ENCODE measurements at places on chromosomes 1 and 21.
A peak's percentile ranks its signal among the peaks of the same experiment; 100 is the strongest.

- no peak for DNase-seq
Measured at GRCh38 chr1:229075716-229076115, 195.2 kb upstream of the RAB4A start.

DNA sequence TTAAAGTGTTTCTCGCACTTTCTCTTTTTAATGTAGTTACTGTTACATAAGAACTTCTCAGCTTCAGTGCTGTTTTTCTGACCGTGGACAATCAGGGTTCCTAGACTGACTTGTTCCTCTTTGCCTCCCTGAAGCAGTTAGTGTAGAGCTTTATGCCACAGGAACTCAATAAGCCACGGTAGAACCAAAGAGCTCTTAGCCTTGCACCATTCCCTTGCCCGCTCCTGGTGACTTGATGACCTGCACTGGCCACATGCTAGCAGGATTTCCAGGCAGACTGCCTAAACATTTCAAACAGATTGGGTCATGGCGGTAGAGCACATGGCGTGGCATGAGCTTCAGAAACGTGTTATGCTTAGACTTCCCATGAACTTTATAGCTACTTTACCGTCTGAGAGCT, 18.8 kb upstream of the FASLG start:
- DNase-seq, result no peak

- peak; percentile 21 for DNase-seq
Measured at GRCh38 chr1:44031252-44032169, at the start of gene SLC6A9. Gene SLC6A9, minus strand, starts transcription at chr1:44031462. Its CDS starts 7,185 bp downstream, at chr1:44024277.

- DNase-seq, result no peak
Measured at GRCh38 chr1:180270530-180271271, 40.6 kb downstream of the LHX4 start.

DNA sequence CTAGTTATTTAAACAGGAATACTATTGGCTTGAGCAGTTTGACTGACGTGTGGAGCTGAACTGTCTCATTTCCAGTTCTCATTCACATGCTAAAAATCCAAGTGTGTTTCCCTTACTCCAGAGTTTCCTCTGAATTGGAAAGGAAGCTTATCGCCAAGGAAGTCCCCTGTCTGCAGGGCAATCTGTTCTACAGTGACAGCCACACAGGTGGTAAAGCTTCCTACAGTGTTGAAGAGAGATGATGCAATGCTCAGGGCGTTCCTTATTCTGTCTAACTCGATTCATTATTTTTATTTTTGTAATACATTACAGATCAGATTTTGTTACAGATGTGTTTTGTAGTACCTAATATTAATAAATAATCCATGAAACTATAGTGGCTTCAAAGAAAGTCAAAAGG, 41.3 kb downstream of the ADAMTS5 start:
- DNase-seq, result no peak

DNA sequence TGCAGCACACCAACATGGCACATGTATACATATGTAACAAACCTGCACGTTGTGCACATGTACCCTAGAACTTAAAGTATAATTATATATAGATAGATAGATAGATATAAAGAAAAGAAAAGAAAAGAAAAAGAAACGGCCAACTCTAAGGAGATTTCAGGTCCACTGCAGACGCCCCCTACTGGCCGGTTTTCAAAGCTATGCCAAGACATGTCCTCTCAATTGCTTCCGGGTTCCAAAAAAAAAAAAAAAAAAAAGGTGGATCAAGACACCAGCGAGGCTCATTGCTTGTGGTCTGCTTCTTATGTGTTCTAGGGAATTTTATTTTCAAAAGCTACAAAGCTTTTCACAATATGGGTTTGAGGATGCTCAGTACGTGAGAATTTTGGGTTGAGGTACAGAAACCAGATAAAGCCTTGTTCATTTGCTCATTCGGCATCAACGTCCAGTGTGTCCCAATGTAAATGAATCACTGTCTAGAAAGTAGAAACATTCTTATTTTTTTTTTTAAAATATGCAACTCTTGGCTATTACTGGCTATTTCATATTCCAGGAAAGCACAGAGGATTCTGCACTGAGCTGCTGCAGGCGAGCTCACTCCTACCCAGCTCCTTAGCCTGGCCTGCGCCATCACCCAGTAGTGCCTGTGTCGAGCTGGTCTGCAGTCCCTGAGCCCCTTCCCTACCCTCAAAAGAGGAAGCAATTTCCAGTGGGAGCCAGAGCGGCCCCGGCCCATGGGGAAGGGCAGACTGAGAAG, 643.0 kb downstream of the KIF26B start:
- DNase-seq, result no peak

- DNase-seq, result no peak
Measured at GRCh38 chr1:100912019-100912418, 16.1 kb downstream of the SLC30A7 start.

DNA sequence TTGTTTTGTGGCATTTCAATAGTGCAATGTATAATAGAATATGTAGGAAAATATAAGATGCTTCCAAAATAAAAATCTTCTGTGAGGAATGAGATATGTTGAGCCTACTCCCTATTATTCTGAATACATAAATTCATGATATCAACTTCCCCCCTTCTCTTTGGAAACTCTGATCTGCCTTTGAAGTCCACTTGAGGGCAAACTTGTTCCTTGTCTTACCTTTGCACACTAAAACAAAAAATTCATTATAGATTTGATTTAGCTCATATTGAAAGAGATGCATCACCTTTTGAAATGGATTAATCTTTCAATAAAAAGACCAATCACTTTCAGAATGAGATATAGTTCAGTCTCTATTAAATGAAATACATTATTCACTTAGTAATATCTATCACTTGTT, 580.7 kb upstream of the ADGRL4 start:
- no peak for DNase-seq

GRCh38 chr21:15826908-15827601, 97.3 kb downstream of the USP25 start:
- DNase-seq, result no peak

GRCh38 chr1:92016720-92017316, 13.0 kb upstream of the EPHX4 start:
- no peak for DNase-seq

GRCh38 chr1:30263405-30263804, 460.0 kb downstream of the MATN1 start:
- no peak for DNase-seq

DNA sequence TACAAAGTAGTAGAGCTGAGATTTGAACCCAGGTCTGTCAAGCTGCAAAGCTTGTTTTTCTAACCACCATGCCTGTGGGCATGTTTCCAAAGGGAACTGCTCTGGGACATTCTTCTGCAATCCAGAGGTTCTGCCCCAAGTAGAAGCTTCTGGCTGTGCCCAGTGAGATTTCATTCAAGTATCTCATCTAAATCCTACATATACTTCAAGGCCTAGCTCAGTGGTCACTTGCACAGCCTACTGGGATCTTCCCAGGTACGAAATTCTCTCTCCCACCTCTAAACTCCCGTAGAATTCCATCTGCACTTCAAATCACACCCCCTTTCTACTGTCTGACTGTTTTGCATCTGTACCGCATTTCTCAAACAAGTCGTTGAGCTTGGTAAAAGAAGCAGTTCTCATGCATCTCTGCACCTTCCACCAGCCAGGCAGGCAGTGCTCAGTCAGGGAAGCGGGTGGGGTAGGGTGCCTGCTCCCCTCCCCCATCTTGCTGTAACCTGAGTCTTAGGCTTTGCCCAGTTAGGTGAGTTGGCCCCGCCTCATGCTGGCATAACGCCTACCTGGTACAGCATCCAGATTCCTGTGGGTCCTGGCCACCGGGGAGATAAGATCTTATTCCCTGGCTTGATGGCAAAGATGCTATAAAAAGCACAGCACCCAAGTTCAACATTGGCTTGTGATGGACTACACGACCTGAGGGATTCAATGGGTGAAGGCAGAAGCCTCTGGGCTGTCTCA, 13.5 kb downstream of the SLC9A1 start:
- DNase-seq, result no peak

- no peak for DNase-seq
Measured at GRCh38 chr1:112672009-112672408, 2.5 kb upstream of the MOV10 start.

DNA sequence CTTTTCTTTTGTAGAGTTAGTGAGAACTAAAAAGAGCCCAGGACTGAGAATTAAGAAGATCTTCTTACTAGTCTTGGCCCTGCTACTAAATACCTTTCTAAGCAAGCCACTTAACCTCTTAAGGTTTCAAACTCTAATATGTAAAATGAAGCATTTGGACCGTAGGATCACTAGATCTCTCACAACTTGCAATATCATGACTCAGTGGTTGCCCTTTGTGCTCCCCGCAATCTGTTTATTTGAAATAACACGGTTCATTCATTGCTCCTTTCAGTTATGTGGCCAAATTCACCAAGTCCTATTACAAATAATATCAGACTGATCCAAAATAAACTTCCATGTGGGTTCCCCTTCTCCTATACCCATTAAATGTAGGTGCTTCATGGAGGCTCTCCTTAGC, 10.8 kb downstream of the PALMD start:
- DNase-seq, result no peak

GRCh38 chr1:184768467-184768866, 13.8 kb upstream of the EDEM3 start:
- DNase-seq, result no peak

- no peak for DNase-seq
Measured at GRCh38 chr1:9242338-9242969, 7.9 kb downstream of the H6PD start.

DNA sequence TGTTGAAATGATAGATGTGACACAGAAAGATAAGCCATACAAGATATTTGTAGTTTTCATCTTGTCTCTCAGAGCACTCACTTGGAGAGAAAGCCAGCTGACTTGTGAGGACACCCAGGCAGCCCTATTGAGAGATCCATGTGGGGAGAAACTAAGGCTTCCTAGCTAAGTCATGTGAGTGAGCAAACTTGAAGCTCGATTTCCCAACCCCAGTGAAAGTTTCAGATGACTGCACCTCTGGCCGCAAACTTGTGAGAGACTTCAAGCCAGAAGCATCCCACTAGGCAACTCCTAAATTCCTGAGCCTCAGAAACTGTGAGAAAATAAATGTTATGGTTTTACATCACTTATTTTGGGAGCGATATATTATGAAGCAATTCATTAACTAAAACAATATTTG, 832.3 kb downstream of the LTN1 start:
- DNase-seq, result no peak

- no peak for DNase-seq
Measured at GRCh38 chr1:80369780-80370179, 1363.2 kb upstream of the ADGRL4 start.

- DNase-seq, result no peak
Measured at GRCh38 chr1:179888071-179888470, 6.0 kb downstream of the TOR1AIP1 start.

DNA sequence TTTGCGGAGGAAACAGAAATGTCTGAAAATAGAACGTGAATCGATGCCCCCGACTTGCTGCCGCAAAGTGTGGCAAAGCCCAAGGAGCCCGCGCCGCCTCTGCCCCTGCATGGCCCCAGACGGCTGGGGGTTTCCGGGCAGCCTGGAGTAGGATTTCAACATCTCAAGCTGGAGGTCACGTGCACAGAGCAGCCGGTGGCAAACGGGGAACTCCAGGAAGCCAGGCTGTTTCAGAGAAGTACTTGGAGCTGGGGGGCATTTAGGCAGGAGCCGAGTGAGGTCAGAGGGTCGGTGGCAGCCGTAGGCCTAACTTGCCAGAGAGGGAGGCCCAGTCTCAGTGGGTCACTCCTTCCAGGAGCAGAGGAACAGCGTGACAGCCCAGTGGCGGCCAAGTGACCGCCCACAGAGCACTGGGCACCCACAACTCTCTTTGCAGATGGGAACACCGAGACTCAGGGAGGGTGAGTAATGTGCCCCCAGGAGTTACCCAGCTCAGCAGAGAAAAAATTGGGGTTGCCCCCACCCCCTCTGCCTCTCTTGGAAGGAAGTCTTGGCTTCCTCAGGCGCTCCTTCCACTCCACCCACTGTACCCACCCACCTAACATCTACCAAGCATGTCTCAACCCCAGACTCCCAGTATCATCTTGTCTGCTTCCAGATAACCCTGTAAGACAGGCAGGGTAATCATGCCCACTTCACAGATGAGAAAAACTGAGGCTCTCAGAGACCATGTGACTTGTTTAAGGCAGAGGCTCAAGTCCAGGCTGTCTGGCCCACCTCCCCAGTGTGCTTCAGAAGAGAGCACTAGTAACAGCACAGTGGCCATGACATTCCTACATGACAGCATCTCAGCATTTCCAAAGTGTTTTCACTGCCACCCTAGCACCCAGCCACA, 179.4 kb downstream of the HIVEP3 start:
- peak; percentile 50 for DNase-seq

DNA sequence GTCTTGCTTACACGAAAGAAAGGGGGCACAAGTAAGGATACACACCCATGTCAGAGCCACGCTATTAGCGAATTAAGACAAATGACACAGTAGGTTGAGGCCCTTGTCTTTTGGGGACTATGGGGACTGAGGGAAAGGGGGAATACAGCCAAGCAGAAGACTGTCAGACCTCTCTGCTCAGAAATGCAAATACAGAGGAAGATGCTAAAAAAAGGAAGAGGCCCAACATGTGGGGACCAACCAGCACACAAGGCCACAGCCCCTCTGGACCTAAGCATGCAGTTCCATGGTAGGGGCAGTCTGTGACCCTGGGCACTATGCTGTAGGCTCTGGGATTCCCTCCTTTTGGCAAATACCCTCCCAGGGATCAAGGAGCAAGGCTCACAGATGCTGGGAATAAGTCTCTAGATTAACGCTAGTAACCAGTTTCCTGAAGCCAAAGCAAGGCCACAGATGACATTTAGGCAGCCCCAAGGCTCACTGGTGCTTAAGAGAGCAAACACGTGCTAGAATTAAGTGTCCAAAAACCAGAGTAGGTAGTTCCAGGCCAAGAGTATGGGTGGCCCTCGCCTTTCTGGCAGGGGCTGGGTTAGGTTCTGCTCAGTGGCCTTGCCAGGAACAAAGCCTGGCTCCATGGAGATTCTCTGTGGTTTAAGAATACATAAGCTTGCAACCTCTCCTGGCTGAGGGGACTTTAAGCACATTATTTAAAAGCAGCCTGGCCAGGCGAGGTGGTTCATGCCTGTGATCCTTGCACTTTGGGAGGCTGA, 38.2 kb downstream of the RABIF start:
- DNase-seq, result no peak

- no peak for DNase-seq
Measured at GRCh38 chr1:161511018-161511755, 5.9 kb downstream of the FCGR2A start.

- no peak for DNase-seq
Measured at GRCh38 chr21:23401278-23401677, 2206.0 kb downstream of the MRPL39 start.

GRCh38 chr1:6667139-6667538, 34.5 kb downstream of the DNAJC11 start:
- no peak for DNase-seq

DNA sequence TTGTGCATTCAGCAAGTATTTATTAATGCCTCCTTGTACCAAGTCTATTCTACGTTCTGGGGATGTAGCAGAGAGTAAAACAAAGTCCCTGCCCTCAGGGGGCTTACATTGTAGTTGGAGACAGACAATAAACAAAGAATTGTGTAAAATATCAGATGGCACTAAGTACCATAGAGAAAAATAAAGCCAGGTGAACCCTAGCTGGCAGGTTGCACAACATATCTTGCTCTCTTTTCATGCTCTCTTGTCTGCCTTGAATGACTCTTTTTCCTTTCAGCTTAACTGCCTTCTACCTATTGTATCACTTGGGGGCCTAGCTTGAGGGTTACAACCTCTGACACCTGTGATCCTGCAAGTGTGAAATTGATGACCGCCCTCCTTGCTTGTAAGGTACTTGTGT, 20.7 kb upstream of the FASLG start:
- DNase-seq, result no peak

Measured in activated CD4-positive, CD25-positive, alpha-beta regulatory T cell treated with anti-CD3 and anti-CD28 coated beads, Interleukin-2, amount 50 U/mL, for 16 hours (primary cell).